ENCODE measurements at places on chromosomes 12 and 14.

DNA sequence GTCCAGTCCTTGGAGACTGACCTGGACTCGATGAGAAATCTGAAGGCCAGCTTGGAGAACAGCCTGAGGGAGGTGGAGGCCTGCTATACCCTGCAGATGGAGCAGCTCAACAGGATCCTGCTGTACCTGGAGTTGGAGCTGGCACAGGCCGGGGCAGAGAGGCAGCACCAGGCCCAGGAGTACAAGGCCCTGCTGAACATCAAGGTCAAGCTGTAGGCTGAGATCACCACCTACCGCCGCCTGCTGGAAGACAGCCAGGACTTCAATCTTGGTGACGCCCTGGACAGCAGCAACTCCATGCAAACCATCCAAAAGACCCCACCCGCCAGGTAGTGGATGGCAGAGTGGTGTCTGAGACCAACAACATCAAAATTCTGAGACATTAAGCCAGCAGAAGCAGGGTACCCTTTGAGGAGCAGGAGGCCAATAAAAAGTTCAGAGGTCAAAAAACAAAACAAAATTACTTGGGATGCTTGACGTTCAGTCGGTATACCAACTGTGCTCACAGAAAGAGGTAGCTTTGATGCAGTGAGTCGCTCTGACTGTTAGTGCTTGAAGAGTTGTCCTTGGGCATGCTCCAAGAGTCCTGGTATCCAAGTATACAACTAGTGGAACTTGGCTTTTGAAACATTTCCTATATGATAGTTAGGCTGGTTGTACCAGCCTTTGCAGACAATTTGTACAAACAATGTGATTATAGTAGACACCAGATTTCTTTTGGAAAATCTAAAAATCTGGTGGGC, 4.8 kb downstream of the MED6 start:
- no peak for DNase-seq

- no peak for DNase-seq
Measured at GRCh38 chr14:39267608-39268005, 33.9 kb downstream of the MIA2 start.

DNA sequence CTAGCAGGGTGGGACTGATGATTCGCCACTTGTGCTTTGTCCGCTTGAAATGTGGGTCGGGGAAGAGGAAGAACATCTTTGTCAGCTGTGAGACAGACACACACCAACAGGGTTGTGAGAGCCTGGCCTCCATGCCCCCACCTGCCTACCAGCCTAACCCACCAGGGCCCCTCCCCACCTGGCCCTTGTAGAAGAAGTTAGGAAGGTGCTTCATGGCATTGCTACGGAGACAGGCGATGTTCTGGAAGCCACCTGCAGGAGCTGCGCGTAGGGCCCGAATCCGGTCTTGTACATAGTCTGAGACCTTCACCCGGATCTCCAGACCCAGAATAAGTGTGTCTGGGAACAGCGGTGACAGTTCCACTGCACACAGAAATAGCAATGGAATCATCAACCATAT, 2.3 kb downstream of the METTL1 start:
- no peak for DNase-seq

DNA sequence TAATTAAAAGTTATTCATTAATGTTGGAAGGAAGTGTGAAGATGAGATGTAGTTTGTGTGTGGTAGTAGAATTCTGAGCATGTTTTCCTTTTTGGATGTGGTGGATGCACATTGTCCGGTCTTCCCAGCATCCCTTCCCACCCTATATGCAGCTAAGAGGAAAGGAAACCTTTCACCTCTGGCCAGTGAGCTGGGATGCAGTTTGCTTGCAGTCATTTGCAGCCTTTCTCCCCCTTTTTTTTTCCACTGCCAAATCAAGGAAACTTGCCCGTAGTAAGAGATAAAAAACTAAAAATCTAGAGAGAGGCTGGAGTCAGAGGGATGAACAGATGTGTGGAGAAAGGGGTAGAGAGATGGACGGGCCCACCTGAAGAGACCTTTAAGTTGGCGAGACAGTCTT, 72.5 kb upstream of the SLC38A2 start:
- no peak for DNase-seq

DNA sequence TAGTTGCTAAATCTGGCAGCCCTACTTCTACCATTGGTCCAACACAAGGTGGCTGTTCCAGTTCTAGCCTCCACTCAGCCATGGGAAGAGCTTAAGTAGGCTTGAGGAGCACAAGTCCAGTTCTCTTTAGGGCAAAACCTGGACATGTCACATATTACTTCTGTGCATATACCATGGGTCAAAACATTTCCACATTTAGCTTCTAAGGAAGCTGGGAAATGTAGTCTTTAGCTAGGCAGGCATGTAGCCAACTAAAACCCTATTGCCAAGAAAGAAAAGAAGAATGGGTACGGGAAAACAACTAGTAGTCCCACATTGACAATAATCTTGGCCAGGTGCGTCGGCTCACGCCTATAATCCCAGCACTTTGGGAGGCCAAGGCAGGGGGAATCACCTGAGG, 20.9 kb upstream of the EEA1 start:
- no peak for DNase-seq
